ENCODE measurements at places on chromosomes 1 and 21.
A peak's percentile ranks its signal among the peaks of the same experiment; 100 is the strongest.

- DNase-seq: no peak
Observed at GRCh38 chr1:119007339-119007669, 19.2 kb upstream of the TBX15 start.

- DNase-seq: no peak
Observed at GRCh38 chr1:227449051-227449450, 114.3 kb upstream of the ZNF678 start.

GRCh38 chr1:116997636-116998035, 3.9 kb upstream of the CD101 start:
- DNase-seq: no peak

DNA sequence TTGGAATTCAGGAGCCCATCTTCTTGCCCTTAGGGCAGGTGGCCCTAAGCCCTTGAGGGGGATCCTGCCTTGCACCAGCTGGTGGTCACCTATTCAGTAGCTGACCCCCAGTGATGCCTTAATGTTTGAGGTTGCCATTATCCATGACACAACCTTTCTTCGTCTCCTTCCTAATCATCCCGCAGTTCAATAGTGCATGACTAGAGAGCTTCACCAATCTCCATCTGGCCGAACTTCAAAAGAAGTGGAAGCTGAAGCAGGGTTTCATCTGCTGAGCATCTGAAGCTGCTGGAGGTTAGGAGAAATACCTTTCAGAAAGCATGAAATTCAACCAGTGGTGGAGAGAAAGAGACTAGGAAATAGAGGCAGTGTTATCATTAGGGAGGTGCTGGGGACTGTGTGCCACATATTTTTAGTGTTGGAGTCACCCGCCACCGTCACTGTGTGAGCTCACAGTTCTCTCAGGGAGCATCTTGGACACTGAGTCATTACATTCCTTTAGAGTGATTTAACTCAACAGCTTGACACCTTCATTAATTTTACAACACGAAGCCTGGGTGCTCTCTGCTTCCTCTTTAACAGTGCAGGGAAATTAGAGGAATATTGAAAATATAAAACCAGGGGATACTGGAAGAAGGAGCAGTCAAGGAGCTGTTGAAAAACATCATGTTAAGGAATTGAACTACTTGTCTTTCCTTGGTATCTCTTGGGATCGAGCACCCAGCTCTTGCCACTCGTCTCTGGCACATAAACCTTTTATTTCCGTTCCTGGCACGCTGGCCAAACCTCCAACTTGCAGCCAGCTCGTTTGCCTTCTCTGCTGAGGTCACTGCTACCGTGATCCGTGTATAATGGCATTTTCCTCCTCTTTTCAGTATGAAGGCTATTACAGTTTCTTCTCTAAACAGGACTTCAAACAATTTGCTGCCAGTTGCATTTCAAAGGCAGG, 53.6 kb downstream of the PEX14 start:
- DNase-seq: no peak

DNA sequence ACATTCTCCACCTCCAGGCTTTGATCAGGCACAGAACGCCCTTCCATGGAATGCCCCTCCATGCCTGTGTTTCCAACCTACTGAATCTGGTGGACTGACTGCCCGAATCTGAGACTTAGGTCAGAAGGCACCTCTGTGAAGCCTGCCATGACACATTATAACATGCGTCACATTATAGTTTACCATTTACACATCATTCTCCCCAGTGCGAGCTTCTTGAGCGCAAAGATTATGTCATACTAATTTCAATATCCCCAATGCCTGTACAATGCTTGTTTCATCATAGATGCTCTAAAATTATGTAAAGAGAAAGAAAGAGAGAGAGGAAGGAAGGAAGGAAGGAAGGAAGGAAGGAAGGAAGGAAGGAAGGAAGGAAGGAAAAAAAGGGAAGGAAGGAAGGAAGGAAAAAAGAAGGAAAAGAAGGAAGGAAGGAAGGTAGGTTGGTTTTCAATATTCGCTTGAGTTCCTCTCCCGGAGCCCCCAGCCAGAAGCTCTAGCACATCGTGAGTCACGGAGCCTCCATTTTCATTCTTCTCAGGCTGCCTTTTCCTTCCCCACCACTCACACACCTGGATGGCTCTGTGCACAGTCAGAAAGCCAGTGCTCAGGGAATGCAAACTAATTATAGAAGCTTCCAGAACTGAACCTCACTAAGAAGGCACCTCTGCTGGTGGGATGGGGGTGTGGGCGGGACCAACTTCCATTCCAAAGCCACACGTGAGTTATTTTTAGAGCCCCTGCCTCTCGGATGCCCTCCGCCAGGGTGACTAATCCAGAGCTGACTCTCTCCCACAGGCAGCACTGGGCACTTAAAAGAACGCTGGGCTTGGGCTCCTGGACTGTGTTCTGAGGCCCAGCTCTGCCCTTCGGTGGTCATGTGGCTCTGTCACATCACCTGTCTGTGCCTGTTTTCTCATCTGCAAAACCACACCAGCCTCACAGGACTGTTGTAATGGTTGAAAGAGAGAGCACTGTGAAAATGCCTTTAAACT, 27.4 kb downstream of the LAMB3 start:
- no peak for DNase-seq

DNA sequence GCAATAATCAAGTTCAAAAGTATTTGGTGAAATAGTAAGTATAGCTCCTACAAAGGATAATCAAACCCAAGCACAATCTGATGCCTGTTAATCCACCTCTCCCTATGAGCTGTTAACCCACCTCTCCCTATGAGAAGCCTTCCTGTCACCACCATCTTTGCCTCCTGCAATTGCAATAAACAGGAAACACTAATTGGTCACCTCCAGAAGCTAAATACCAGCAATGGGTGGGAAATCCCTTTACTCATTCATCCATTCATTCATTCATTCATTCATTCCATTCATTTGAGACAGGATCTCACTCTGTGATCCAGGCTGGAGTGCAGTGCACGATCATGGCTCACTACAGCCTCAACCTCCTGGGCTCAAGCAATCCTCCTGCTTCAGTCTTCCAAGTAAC, 132.8 kb downstream of the RERE start:
- DNase-seq: no peak

- no peak for DNase-seq
Observed at GRCh38 chr21:39097981-39098380, 85.3 kb downstream of the PSMG1 start.

GRCh38 chr1:185804206-185804605, 70.0 kb downstream of the HMCN1 start:
- DNase-seq: no peak

GRCh38 chr1:70966018-70966638, 81.5 kb downstream of the PTGER3 start:
- no peak for DNase-seq

GRCh38 chr21:15029077-15029476, 35.7 kb downstream of the NRIP1 start:
- DNase-seq: no peak

DNA sequence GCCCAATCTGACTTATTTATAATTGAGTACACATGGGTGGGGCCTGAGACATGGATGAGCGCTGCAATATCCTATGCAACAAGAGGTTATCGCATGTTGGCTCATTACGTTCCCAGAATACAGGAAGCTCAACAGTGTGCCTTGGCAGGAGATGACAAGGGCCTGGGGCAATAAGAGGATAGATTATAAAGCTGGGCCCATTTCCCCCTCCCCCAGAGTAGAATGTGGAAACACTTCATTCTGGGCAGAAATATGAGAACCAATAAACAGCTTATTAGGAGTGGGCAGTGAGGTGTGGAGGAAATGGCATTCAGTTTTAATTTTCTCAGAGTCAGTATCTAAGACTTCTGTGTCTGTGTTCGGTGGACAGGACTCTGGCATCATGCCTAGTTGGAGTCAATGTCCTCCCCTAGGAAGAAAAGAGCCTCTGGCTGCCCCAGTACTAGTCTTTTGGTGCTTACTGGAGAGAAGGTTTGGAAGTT, 92.8 kb downstream of the PIK3R3 start:
- DNase-seq: no peak

DNA sequence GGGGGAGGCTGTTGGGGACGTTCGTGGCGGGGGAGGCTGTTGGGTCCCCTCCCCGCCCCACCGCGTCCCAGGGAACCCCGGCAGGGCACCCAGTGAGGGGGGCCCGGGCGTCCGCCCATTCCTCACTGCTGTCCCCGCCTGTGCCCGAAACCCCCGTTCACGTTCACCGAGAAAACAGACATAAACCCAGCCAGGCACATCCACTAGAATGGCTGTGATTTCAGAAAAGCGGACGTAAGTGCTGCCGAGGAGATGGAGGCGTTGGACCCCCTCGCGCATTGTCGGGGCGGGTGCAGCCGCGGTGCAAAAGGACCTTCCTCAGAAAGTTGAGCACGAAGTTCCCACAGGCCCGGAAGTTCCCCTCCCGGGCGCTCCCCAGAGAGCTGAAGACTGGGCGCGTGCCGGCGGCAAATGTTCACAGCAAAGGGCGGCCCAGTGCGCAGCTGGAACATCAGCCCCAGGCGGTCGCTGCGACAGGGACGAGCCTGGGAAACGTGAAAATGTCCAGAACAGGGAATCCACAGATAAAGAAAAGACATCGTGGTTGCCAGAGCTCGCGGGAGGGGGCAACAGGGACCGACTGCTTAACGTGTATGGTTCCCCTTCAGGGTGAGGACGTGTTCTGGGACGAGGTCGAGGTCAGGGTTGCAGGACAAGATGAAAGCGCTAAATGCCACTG, 18.5 kb upstream of the SAMD11 start:
- DNase-seq: no peak

DNA sequence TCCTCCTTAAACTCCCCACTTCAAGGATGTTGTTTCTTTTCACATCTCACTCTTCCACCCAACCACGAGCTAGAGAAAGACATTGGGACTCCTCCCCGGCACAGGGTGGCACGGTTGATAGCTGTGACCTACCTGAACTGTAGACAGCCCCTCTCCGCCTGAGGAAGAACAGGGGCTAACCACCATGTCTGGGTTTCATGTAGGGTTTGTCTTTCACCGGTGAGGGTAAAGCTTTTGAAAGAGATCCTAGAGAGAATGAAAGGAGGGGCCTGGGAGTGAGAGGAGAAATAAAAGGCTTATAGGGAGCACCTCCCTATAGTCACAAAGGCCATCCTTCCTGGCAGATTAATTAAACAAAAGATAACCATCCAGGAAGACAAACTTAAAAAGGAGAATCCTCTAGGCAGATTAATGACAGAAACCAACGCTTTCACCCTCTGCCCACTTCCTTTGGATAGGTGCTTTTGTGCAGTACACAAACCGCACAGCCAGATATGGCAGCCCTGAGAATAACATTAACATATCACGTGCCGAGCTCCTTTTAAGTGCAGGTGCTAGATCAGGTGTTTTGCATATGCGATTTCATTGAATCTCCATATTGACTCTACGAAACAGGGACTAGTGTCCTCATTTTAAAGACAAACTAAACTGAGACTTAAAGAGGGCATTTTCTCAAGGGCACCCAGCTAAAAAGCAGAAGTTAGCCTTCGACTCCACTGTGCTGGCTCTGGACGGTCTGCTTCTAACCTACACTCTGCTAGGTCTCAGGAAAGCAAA, 178.1 kb upstream of the RUNX1 start:
- peak; percentile 34 for DNase-seq

DNA sequence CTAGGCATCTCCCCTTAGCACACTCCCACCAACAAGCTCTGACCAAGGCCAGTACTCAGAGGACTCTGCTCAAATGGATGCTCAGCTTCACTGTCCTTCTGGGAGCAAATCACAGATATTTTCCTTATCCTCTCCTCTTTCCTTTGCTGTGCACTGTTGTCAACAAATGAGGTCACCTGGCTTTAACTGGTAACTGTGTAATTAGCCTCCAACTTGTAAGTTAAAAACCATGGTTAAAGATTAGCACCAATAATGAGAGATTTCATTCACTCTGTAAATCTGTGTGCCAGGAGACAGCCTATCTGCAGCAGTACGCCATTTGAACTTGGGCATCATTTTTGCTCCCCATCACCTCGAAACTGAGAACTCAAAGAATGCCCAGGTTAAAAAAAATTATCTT, 149.5 kb downstream of the GABPA start:
- no peak for DNase-seq

- no peak for DNase-seq
Observed at GRCh38 chr1:203480525-203481084, 5.0 kb downstream of the PRELP start.

GRCh38 chr1:182823220-182823619, 15.9 kb upstream of the DHX9 start:
- no peak for DNase-seq

DNA sequence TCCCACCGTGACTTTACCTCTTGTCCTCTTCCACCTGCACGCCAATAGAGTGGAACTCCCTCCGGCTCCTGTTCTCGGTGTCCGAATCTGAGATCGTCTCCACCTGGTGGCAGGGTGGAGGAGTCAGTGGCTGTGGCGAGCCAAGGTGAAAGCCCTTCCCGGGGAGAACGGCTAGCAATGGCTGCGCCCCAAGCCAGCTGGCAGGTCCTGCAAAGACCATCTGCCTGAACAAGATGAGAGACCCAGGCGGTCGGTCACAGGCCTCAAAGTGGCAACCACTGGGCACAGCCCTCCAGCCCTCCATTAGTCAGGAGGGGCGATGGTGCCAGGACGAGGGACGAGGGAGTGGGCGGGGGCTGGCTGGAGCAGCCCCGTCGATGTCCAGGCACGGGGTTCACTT, 25.4 kb upstream of the SMIM12 start:
- no peak for DNase-seq

DNA sequence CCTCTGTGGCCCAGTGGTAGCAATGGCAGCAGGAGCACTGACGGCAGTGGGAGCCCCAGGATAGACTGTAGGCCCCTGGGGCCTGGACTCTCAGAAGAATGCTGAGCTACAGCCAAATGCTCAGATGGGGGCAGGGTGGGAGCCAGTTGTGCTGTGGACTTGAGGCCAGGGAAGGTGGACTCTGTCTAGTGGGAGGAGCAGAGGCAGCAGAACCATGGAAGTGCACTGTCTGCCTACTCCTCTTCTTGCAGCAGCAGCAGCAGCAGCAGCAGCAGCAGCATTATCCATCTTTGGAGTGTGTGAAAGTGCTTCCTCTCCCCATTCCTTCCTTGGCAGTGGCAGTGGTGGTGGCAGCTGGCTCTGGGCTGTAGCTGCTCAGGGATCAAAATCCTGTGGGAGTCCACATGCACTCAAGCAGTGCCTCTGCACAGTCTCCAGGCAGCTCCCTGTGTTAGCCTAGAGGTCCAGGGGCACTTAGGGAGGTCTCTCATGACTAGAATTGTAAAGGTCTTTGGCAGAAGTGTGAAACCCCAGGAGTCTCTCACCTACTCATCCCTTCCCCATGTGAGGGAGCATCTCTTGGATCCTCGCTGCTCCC, 917.9 kb upstream of the B3GALT2 start:
- DNase-seq: no peak

- DNase-seq: no peak
Observed at GRCh38 chr1:12738934-12739333, 7.1 kb upstream of the CFAP107 start.

GRCh38 chr1:109762821-109763645, 690 bp downstream of the EPS8L3 start:
- no peak for DNase-seq

GRCh38 chr1:22930240-22930912, 42.3 kb downstream of the LACTBL1 start:
- no peak for DNase-seq

Data from stimulated activated naive CD4-positive, alpha-beta T cell (primary cell).